GM12878 (cell line): ENCODE measurements at places on chromosomes 7 and 10. TPM values are rescaled to one million over a fixed set of nuclear protein-coding genes. Genes with fewer than 3 reads are reported as not detected.

- H3K27me3 ChIP-seq = no peaks in the 10 kb centered on the region
- H3K4me1 ChIP-seq = no peaks in the 10 kb centered on the region
- H3K27ac ChIP-seq = no peak overlapping the region
Observed at GRCh38 chr7:134472572-134473244, 13.8 kb upstream of the AKR1B1 start.

The PCDH15 gene
- polyA plus RNA-seq = not detected in 2 replicates

The CLCN1 gene
- polyA plus RNA-seq = 0.30 TPM in 1 of 2 replicates, not detected in the other

The MGAM2 gene
- polyA plus RNA-seq = not detected in 2 replicates

The HOXA7 gene
- not detected in 2 replicates for polyA plus RNA-seq

DNA sequence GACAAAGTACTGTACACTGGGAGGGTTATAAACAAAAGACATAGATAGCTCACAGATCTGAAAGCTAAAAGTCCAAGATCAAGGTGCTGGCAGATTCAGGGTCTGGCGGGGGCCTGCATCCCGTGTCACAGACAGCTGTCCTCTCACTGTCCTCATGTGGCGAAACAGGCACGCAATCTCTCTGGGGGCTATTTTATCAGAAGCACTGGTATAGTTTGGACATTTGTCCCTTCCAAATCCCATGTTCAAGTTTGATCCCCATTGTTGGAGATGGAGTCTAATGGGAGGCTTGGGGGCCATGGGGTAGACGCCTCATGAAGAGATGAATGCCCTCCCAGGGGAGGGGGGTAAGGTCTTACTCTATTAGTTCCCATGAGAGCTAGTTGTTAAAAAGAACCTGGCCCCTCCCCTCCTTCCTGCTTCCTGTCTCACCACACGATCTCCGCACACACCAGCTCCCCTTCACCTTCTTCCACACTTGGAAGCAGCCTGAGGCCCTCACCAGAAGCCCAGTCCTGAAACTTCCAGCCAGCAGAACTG is 72.5 kb upstream of the UCN3 start:
- H3K27ac ChIP-seq = no peak overlapping the region
- H3K4me1 ChIP-seq = no peaks in the 10 kb centered on the region
- H3K27me3 ChIP-seq = no peaks in the 10 kb centered on the region
- no peaks in the 10 kb centered on the region for H3K36me3 ChIP-seq
- H3K4me3 ChIP-seq = no peak overlapping the region
- DNase-seq = no peak

DNA sequence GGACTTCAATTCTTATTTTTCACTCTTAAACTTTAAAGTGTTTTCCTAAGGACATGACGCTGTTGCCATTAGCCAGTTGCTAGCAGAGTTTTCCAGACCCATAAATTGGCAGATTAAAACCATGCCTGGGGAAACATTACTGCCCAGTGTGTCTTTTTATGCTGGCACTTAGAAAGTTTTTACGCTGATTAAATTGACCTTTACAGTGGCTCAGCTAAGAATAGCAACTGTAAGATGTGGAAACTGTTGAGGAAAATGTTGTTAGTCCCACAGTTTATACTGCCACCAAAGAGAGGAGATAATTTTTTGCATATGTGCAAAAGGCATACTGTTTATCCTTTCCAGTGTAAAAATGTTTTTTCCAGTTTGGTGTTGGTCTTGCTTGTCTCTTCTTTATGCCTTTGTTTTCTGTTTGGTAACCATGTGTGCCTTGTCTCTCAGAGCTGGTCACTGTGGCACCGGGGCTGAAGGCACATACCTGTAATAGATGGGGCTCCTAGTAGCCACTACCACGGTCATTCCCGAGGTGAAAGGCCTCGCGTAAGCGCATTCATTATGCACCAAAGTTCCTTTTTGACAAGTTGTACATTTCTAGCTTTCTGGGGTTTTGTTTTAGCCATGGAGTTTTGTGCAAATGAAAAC is 45.3 kb downstream of the CYP17A1 start:
- H3K4me1 ChIP-seq = peaks cover 15% of the 10 kb centered on the region
- H3K36me3 ChIP-seq = no peaks in the 10 kb centered on the region
- no peak overlapping the region for H3K27ac ChIP-seq
- DNase-seq = no peak
- no peaks in the 10 kb centered on the region for H3K27me3 ChIP-seq

DNA sequence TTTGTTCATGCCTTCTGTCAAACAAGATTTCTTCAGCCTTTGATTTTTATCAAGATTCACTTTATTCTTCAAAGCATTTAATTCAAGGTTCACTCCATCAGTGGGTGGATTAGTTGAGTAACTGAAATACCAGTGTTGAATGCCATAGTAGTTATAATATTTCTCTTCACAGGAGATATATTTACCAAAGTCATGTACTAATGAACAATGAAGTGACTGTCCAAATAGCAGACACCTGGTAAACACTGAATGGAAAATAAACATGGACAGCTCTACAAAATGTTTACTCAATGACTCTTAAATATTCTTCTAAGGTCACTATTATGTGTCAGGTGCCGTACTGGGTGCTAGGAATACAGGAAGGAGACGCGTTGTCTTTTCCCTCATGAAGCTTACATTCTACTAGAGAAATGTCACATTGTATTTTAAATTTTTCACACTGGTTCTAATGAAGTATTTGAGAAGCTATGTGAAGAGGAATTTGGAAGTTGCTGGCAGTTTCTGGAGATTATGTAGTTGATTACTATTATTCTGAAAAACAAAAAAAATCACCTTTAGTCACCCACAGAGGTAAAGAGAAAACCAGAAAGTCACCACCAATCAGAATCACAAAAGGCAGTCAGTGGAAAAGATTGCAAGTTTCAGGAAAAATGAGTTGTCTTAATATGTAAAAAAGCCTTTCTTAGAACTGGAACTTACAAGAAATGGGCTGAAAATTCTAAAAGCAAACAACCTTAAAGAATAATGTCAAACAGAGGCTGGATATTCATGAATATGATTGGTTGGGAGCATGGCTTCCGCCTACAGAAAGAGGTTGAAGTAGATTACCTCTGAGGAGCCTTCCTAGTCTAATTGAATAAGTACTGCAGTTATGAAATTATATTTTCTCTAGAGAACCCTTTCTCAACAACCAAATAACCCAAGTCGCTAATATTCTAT is 84.5 kb downstream of the RTKN2 start:
- peaks cover 7% of the 10 kb centered on the region for H3K4me1 ChIP-seq
- H3K4me3 ChIP-seq = no peak overlapping the region
- no peak overlapping the region for H3K27ac ChIP-seq
- no peaks in the 10 kb centered on the region for H3K27me3 ChIP-seq
- DNase-seq = no peak

DNA sequence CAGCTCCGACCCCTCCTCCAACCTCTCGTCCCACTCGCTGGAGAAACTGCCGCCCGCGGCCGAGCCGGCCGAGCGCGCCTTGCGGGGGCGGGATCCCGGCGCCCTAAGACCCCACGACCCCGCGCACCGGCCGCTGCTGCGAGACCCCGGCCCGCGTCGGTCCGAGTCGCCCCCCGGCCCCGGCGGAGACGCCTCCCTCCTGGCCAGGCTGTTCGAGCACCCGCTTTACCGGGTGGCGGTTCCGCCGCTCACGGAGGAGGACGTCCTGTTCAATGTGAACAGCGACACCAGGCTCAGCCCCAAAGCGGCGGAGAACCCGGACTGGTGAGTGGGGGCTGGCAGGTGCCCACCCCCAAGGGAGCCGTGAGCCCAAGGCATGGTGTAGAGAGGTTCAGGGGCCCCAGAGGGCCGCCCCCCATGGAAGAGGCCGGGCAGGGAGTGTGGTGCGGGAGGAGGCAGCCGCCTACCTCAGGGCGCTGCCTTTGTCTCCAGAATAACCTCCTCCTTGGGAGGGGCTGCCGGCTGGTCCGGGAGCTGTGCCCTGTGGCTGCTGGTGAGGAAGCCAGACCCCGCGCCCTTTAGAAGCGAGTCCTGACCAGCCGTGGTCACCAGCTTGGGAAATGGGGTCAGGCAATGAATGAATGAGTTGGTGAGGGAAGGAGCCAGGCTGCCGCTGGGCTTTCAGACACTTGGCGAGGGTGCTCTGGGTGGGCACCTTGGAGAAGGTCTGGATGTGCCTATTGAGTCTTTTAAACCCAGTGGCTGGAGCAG is 1.3 kb downstream of the FAM20C start:
- H3K36me3 ChIP-seq = no peaks in the 10 kb centered on the region
- H3K27ac ChIP-seq = no peak overlapping the region
- H3K4me1 ChIP-seq = no peaks in the 10 kb centered on the region
- DNase-seq = no peak
- H3K4me3 ChIP-seq = no peak overlapping the region

DNA sequence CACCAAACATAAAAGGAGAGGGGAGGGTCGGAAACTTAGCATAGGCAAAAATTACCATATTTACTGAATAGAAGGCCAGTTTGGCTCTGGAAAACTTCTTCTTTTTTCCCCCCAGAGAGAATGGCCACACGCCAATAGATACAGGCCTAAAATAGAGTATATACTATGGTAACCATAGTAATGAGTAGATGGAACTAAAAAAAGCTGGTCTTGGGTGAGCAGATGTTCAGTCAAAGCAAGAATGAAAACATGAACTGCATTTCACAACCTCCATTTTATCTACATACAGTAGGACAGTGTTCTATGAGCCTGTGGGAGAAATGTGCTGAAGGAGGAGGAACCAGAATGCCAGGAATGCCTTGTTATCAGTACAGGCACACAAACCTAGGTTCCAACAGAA is 141.7 kb upstream of the SEMA3A start:
- no peaks in the 10 kb centered on the region for H3K36me3 ChIP-seq
- 0 out of 2 replicates have a peak, but pooled peaks cover 4% of the 10 kb centered on the region for H3K4me1 ChIP-seq
- peak; percentile 21 for DNase-seq
- H3K27ac ChIP-seq = no peak overlapping the region

The CCDC172 gene
- not detected in 2 replicates for polyA plus RNA-seq

The PLPP4 gene
- polyA plus RNA-seq = 0.10 TPM in 1 of 2 replicates, not detected in the other

GRCh38 chr7:53446170-53446569 is 410.7 kb downstream of the POM121L12 start:
- H3K27me3 ChIP-seq = no peaks in the 10 kb centered on the region
- no peaks in the 10 kb centered on the region for H3K4me1 ChIP-seq
- no peak overlapping the region for H3K27ac ChIP-seq

DNA sequence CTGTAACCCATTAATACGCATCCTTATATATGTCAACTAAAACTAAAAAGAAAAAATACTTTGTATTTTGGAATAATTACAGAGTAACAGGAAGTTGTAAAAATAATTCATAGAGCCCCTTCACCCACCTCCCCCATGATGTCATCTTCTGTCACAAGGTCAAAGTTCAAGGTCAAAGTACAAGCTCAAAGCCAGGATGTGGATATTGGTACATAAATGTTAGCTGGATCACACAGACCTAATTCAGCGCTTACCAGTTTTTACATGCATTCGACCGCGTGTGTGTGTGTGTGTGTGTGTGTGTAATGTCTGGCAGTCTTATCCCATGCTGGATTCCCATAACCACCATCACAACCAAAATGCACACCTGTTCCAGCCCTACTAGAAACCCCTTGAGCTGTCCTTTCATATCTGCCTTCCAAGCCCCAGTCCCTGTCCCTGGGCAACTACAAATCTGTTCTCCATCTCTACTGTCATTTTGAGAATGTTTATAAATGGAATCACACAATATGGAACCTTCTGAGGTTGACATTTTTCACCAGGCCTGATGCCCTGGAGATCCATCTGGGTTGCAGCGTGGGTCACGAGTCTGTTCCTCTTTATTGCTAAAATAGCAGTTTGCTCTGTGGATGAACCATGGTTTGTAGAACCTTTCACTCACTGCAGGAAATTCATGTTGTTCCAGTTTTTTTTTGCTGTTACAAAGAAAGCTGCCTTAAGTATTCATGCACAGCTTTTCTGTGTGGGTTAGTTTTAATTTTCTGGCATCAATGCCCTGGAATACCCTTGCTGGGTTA is 153.6 kb upstream of the PITRM1 start:
- no peaks in the 10 kb centered on the region for H3K4me1 ChIP-seq
- H3K27ac ChIP-seq = no peak overlapping the region
- H3K27me3 ChIP-seq = no peaks in the 10 kb centered on the region; the same call in 1 of the 2 replicates
- H3K4me3 ChIP-seq = no peak overlapping the region
- no peaks in the 10 kb centered on the region for H3K36me3 ChIP-seq
- no peak for DNase-seq
